ENCODE measurements at places on chromosomes 7 and 10.

DNA sequence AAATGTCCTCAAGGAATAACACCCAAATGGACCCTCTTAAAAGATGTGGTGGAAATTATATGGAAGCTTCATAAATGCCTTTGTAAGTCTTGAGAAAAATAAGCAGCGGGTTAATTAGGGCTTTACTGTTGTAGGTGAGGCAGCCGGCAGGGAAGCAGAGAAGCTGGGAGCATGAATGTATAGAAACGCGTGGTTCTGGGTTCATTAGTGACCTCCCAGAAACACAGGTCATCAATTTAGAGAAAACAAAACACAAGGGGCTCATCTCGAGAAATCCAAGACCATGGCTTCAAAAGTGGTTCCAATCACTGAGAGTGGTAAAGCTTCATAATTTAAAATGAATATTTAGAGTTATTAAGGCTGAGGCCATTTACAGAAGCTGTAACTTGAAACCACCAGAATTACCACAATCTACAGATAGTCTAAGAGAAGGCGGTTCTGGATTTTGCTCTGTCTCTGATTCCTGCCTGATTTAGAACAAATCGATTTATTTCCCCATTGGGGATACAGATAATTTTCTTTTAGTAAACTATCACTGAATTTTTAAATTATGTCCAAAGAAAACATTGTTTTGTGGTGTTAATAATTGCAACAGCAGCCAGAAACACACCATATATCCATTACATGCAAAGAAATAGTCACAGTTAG lies 20.7 kb downstream of the GARIN1A start:
- no peak for DNase-seq

DNA sequence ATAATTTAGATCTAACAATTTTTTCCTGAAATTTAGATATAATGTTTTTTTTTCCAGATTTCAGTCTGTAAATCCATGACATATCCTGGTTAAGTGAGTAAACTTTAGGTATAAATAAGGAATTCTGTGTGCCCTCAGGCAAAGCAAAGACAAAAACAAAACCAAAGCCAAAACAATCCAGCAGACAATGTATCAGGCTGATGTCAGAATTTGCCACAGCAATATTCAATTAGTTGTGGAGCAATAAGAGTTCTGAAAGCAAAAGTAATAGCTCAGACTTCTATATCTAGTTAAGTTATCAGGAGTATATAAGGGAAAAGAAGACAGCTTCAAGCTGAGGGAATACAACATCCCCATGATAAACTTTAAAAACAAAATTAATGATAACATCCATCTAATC lies 82.0 kb downstream of the MKX start:
- no peak for DNase-seq

DNA sequence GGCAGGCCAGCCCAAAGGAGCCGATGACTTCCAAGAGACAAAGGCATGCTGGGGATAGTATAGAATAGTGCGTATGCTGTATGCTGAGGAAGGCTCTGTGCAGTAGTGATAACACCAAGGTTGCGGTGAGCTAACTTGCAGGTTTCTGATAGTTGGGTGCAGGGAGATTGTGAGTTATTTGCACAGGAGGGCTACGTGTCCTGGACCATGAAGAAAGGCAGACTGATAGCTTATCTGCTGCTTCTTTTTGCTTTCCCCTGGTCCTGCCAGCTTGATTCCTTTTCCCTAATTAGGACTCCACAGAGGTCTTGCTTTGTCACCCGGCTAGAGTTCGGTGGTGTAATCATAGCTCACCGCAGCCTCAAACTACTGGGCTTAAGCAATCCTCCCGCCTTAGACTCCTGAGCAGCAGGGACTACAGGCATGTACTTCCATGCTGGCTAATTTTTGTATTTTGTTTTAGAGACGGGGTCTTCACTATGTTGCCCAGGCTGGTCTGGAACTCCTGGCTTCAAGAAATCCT lies 43.9 kb upstream of the ARHGAP12 start:
- DNase-seq, result no peak

- no peak for DNase-seq
Observed at GRCh38 chr10:70299876-70300275, 16.1 kb upstream of the NPFFR1 start.

- DNase-seq, result no peak
Observed at GRCh38 chr10:18312374-18313139, 172.3 kb downstream of the CACNB2 start.

GRCh38 chr7:39075210-39075609 lies 97.5 kb downstream of the POU6F2 start:
- no peak for DNase-seq
